ENCODE measurements at places on chromosomes 2 and 18.

GRCh38 chr2:172131713-172132555, 29.2 kb upstream of the DLX2 start:
- no peak for DNase-seq

DNA sequence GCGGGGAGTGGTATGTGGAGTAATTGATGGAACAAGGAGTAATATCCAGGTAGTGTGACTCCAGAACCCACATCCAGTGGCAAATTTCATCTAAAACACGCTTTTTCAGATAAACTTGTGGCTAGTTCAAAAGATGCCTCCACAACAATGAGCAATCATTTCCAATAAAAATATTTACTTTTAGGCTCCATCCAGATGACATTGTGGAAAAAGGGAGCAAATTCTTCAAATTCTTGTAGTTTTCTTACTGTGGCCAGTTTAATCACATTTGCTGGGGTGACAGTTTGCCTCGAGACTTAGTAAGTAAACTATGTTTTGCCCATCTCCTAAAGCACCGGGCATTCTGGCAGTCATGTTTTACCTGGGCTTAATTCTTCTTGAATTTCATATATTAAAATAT, 243.6 kb downstream of the IRS1 start:
- DNase-seq = no peak

GRCh38 chr2:18244845-18245244, 315.6 kb downstream of the RDH14 start:
- DNase-seq = no peak

- DNase-seq = no peak
Observed at GRCh38 chr2:174490051-174490450, 3.2 kb upstream of the GPR155 start.

DNA sequence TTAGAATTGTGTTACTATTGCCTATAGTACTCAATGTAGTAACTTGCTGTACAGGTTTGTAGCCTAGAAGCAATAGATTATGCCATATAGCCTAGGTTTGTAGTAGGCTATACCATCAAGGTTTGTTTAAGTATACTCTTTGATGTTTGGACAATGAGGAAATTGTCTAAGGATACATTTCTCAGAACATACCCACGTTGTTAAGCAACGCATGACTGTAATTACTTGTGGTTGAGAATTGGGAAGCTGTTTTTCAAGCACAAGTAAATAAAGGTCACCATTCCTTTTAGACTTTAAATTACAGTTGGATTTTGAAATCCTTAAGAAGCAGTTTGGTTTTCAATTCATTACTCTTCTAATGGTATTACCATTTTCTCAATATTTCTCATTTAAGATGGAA, 89.8 kb upstream of the KCNH7 start:
- no peak for DNase-seq

GRCh38 chr2:19643117-19643518, 258.7 kb downstream of the TTC32 start:
- no peak for DNase-seq

GRCh38 chr2:45283764-45284620, 274.7 kb upstream of the SIX2 start:
- DNase-seq = no peak

GRCh38 chr18:79337184-79337583, 58.5 kb upstream of the NFATC1 start:
- DNase-seq = no peak

- no peak for DNase-seq
Observed at GRCh38 chr2:111654829-111655228, 229.2 kb downstream of the ANAPC1 start.

DNA sequence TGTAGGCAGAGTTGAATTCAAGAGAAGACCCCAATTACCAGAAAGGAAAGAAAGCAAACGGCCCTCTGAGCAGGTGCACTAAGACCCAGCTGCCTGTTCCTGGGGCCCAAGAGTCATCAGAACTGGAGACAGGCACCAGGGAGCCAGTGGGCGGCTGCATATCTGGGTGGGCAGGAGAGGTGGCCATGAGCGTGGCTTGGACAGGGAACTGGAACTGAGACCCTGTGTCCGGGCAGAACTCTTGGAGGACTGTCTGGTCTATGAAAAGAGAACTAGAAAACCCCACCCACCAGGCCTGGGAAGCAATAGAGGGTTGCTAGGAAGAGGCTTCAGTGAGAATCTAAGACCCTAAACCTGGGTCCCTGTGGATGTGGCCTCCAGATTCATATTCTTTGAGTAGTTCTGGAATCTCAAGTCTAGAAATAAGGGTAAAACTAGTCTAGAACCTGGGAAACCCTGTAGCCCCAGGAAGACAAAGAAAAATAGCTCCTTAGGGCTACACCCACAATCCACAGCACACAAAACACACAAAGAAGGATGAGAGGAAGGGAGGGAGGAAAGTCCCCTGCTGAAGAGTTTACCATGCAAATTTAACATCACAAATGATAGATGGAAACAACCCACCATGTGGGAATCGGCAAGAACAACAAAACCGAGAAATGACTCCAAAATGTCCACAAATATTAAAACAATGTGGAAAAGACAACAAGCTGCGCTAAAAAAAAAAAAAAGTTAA, 147.0 kb downstream of the HDAC4 start:
- DNase-seq = no peak

- no peak for DNase-seq
Observed at GRCh38 chr2:217650229-217650628, 352.6 kb downstream of the TNS1 start.

DNA sequence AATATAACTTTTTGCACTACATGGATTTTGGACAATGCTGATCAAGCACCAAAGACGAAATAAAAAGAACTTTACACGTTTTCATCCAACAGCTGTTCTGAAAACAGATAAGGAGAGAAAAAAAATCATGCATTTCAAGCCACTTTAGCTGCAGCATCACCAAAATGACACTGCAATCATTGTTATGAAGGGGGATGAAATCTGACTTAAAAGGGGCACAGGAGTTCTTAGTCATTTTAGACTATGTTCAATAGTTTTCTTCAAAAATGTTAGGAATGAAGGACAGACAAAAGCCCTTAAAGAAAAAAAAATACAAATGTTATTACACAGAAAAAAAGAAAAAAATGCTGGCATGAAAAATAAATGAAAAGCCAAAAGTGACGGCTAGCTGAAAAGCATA, 71.2 kb downstream of the CUL3 start:
- no peak for DNase-seq

All from T-helper 1 cell (primary cell).